Activated gamma-delta T cell treated with Interleukin-2 at 50 U/mL for 16 hours (primary cell): ENCODE measurements at places on chromosomes 7 and 10.
A peak's percentile ranks its signal among the peaks of the same experiment; 100 is the strongest.

- no peak for DNase-seq
Observed at GRCh38 chr10:51767103-51767763, 67.8 kb upstream of the CSTF2T start.

DNA sequence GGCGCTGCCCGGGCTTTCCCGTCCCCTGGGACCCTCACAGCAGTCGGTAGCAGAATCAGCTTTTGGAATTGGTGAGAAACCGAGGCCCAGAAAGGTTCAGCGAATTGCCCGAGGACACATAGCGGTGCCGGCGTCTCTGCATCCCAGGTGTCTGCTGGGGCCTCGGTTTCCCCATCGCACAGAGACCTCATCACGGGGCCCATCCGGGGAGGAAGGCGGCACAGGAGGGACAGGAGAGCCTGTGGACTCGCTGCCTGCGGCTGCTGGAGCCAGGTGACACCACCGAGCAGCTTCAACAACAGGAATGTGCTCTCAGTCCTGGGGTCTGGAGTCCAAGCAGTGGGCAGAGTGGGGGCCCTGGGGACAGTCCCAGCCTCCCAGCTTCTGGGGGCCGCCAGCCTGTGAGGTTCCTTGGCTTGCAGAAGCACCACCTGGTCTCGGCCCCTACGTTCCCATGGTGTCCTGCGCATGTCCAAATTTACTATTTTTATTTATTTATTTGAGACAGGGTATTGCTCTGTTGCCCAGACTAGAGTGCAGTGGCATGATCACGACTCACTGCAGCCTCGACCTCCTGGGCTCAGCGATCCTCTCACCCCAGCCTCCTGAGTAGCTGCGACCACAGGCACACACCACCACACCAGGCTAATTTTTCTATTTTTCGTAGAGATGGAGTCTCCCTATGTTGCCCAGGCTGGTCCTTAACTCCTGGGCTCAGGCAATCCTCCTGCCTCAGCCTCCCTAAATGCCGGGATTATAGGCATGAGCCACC is 539 bp upstream of the COX19 start:
- no peak for DNase-seq

GRCh38 chr7:129775695-129776361 is 164.3 kb downstream of the NRF1 start:
- DNase-seq: no peak

GRCh38 chr10:33174674-33175434 is 159.6 kb downstream of the NRP1 start:
- DNase-seq: no peak

DNA sequence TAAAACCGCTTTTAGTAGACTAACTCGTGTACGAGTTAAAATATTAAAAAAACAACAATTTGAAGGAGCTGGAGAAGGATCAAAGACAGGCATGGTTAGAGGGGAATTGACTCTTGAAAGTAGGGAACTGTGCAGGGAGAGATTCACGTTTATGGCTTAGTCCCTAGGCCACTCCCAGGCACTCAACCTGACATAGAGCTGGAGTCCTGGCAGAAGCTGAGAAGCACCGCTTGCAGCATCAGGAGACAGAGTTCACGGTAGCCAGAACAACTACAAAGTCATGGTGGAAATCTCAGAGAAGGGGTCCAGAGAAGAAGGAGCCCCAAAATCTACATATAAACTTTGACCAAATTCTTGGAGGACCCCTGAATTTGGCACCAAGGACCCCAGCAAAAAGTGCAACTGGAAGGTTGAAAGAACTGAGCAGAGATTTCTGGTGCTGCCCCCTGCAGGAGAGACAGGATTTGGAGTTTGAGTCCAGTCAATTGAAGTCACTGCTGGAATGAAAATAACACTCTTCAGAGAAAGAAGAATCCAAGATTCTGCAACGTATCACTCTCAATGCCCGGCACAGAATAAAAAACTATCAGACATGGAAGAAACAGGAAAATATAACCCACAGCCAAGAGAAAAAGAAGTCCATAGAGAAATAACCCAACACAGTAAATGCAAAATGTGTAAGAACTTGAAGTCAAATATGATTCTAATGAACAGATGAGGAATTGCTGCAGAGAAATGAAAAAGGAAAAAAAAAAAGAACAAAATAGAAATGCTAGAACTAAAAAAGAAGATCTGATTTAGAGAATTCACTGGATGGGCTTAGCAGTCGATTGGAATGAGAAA is 493.3 kb upstream of the PODXL start:
- DNase-seq: no peak

DNA sequence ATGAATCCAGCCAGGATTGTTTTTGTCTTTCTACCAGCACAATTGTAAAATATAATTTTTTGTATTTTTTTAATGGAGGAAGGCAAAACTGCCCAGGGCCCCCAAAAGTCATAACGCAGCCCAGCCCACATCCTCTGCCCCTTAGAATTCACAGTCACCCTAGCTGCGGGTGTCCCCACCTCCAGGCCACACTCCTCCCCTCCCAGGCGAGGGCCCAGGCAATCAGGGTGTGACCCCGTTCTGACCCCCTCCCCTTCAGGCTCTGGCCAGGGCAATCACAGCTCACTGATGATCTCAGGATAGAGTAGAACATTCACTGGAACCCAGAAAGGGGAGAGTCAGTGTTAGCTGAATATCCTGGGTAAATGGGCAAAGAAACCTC is 92.0 kb upstream of the MACROH2A2 start:
- no peak for DNase-seq

GRCh38 chr7:39035903-39036302 is 58.2 kb downstream of the POU6F2 start:
- DNase-seq: no peak

DNA sequence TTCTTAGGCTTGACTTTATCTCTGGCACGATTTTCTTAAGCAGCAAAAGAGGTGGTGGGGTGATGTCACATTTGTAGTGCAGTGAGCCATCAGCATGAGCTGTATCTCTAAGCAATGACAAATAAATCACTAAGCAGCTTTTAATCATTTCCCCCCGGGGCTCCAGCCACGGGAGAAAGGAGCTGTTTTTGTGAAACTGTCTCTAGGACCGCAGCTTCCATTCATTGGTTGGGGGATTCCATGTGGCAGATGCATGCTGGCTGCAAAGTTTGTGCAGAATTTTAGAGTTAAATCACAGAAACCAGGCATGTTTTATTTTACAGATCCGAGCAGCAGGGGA is 464 bp downstream of the KIAA1217 start:
- DNase-seq: no peak

DNA sequence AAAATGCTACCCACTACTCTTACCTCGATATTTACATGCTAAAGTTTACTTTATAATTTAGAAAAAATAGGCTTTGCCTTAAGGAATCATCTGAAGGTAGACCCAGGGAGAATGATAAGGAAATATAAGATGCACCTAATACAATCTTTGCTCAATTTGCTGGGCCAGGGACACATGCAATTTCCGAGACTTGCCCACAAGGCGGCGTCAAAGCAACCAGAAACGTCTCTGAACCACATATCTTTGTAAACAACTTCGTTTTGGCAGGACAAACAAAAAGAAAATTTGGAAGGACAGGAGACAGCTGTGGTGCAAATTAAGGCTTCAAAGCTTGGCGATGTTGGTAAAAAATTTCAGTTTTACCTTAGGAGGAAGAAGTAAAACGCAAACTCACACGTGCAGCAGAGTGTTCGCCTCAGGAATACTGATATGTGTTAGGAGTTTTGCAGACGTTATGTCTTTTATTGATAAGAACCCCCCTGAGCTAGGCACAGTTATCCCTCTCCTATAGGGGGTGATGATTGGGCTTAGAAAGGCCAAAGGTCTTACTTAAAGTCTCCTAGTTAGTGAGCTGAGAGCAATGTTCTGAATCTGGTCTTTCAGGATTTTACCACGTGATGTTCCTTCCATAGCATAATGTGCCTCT is 134.3 kb downstream of the PRKCQ start:
- DNase-seq: peak; percentile 60
